ENCODE measurements at places on chromosomes 5 and 9. TPM values are rescaled to one million over a fixed set of nuclear protein-coding genes. Genes with fewer than 3 reads are reported as not detected.

The DDX46 gene
- total RNA-seq, result 75.2 TPM

- no peak for DNase-seq
These were observed 719.2 kb upstream of the CTNND2 start for GRCh38 chr5:12623408-12623807.

DNA sequence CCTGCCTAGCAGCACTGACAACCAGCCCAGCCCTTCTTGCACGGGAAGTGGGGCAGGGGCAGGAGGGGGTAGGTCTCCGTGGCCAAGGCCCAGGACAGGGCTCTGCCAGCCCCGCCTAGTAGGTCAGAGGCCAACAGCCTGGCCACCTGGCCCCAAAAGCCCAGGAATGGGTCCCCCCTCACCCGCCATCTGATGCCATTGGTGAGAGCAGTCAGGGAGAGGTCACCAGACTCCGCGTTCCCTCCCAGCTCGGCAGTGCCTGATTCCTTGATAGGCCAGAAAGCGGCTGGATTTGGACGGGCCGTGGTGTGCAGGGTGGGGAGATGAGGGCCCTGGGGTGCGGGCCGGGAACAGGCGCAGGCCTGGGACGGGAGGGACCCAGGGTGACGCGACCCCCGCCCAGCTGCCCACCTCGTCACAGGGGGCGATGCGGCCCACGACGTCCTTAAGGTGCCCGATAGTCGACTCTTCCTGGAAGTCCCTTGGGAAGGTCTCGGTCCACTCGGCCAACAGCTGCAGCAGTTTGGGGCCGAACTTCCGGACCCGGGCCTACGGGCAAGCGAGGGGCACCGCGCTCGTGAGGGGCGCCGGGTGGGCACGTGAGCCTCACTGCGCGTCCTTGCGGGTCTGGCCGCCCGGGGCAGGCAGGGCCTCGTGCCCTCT is 64.5 kb upstream of the RNF130 start:
- no peaks in the 10 kb centered on the region for H3K27me3 ChIP-seq
- H3K4me3 ChIP-seq, result no peak overlapping the region
- DNase-seq, result peak; percentile 6

- peaks cover 3% of the 10 kb centered on the region for H3K4me1 ChIP-seq
- H3K27ac ChIP-seq, result no peak overlapping the region
- H3K36me3 ChIP-seq, result no peaks in the 10 kb centered on the region
These were observed 480 bp upstream of the PRDM12 start for GRCh38 chr9:130663977-130664250.

- no peaks in the 10 kb centered on the region for H3K27me3 ChIP-seq
- no peak overlapping the region for H3K4me3 ChIP-seq
- H3K36me3 ChIP-seq, result no peaks in the 10 kb centered on the region
- no peak overlapping the region for H3K27ac ChIP-seq
- DNase-seq, result no peak
These were observed 497.6 kb upstream of the CD180 start for GRCh38 chr5:67693956-67694809.

- H3K4me1 ChIP-seq, result no peaks in the 10 kb centered on the region
- H3K4me3 ChIP-seq, result no peak overlapping the region
- no peaks in the 10 kb centered on the region for H3K27me3 ChIP-seq
- DNase-seq, result no peak
These were observed 91.9 kb upstream of the PAPPA start for GRCh38 chr9:116061546-116062205.
